ENCODE measurements at places on chromosomes 4 and X.

- no peak for DNase-seq
Measured at GRCh38 chrX:11992271-11992670, 146.0 kb upstream of the FRMPD4 start.

DNA sequence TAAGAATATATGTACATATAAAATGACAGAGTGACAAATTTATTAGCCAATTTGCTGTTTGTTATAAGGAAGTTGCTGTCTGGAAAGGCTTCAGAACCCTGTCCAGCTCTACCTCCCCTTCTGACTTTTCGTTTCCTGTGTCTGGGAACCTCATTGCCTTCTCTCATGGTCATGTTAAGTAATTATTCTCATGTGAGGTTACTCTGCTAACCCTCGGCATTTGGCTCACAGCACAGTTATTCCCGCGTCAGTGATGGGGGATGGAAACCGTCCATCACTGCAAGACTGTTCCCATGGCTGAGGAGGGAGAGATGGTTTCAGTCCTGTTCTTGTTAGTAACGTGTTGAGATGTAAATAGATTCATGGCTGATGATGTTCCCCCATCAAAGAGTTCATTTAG, 11.9 kb downstream of the EDNRA start:
- DNase-seq = no peak

GRCh38 chr4:138918169-138918869, 97.3 kb upstream of the NOCT start:
- no peak for DNase-seq

- DNase-seq = no peak
Measured at GRCh38 chr4:70313736-70314135, 21.0 kb upstream of the CABS1 start.

DNA sequence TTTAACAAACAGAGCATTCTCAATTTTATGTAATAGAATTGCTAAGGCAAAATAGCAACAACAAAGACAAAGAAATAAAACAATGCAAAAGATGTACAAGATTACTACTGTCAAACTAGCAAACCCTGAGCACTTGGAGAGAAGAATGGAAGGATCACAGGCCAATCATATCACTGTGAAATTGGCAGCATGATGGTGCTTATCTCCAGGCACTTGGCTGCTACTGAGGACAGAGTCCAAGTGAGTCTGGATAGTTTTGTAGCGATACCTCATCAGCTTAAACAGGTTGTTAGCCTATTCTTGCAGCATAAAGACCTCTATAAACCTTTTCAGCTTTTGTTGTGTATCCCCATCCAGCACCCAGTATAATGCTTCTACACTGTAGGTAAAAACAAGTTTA, 117.7 kb downstream of the C4orf33 start:
- DNase-seq = no peak

DNA sequence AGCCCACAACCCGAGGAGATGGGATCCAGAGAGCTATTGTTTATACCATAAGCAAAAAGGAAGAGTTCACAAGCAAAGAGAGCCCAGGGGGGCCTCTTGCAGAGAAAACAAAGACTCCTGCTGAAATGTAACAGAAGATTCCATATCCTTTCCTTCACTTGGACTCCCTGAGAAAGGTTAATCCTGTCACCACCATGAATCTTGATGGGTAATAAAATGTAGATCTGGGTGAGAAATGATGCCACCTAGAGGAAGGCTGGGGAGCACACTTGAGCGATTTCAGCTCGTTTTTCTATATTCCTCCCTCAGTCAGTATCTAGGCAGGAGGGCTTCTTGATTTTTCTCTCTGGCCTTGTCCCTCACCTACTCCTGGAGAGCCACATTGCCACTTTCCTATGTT, 10.2 kb upstream of the KCNE5 start:
- DNase-seq = no peak

DNA sequence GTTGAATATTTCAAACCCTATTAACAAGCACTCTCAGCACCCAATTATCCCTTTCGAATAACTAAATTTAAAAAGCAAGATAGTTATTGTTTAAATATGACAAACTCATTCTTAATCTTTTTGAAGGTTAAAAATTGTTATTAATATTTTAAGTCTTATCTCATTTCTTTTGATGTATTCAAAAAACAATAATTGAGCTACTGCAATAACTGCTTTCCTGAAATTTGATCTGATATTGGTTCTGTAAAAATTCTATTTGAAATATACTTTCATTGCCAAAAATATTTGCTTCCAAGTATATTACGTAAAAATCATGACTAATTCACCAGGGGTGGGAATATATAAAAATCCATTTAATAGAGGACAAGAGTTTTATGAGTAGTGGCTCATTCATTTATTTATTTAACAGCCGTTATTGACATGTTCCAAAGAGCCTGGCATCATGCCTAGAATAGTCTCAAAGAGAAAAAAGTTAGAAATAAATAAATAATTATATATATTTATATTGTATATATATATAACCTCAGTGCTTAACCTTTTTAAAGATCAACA, 34.4 kb downstream of the GLRA3 start:
- DNase-seq = no peak

DNA sequence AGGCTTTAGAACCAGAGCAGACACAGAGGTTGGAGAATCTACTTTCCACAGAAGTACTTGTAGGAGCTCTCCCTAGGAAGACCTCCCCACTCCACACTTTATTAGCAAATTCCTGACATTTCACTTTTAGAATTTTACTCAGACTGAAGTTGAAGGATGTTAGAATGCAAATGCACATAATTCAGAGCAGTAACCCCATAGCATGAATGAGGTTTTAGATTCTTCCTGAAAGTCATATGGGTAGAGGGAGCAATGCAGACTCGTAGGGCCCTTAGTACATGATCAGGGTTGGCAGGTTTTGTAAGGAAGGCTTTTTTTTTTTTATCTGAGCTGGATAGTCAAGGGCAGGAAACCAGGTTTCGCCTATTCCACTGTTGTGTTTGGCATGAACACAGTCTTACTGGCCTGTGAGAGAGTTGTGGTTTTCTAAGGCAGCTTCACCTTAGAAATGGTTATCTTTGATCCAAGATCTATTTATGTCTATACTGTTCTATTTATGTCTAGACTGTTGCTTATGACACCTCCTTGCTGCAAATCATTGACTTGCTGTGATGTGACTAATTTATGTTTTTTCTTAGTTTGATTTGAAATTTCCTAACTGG, 48.9 kb downstream of the SPATA18 start:
- DNase-seq = no peak

DNA sequence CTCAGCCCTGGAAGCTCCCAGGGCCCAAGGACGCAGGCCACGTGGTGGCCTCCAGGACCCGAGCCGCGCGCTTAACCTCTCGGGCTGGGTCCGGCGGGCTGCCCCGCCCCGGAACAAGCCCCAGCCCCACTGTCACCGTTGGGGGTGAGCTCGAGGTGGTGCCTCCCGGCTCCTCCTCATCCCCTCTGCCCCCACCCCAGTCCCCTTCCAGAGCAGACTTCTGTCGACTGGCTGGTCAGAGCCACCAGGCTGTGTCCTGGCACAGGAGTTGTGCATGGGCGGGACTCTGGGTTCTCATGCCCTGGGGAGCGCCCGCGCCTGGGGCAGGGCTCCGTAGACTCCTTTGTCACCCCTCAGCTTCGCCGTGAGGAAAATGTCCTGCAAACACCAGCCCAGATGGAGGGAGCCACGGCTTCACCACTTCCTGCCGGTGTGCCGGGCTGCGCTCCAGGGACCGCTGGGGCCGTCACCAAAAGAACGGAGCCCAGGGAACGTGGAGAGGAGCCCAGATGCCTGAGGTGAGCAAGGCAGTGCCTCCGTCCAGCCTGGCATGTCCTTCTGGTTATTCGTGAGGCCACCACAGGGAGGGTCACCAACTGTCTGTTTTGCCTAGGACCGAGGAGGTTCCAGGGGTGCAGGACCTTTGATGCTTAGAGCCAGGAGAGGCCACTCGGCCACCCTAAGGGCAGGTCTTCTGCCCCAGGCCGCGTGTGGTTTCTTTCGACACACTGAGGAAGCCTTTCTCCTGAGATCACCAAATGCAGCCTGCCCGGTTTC, 7.1 kb upstream of the RGS12 start:
- DNase-seq = no peak

- DNase-seq = no peak
Measured at GRCh38 chr4:113052379-113052951, 3.0 kb downstream of the ANK2 start.

GRCh38 chrX:1011691-1012283, 200.7 kb downstream of the CRLF2 start:
- no peak for DNase-seq

DNA sequence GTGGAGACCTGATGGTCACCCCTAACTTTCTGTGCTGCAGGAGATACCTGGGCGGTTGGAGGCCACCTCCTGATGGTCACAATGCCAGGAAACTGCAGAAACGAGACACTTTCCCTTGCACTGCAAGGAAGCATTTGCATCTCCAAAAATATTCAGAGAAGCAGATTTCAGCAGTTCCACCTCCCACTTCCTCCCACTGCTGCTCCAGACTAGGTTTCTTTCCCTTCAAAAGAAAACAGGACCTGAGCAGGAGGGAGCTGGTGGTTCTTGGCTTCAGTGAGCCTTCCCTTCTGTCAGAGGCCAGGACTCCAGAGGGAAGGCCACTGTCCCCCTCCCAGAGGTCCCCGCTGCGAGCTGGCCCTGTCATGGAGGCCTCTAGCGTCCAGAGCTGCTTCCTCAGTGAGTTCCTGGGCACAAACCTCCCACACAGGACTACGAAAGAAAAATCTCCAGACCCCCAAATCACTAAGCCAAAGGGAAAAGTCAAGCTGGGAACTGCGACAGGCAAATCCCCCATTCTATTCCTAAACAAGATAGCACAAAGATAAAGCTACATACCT, 35.9 kb downstream of the GPM6B start:
- DNase-seq = no peak

DNA sequence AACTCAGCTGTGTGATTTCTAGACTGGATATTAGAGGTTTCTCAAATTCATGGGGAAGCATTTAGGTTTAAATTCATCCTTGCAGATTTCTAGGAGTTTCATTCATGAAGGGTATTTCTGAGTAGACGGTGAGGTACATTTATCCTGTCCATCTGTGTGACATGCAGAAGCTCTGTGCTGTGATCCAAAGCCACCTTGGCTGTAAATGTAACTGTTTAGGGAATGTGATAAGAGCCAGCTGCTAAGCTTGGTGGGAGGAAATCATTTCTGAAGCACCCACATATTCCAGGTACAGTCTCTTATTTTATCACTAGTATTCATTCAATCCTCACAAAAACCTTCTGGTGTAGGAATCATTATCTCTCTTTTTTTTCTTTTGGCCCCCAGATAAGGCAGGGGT, 8.7 kb upstream of the DCTD start:
- DNase-seq = no peak

GRCh38 chr4:163489929-163490328, 4.6 kb upstream of the TMA16 start:
- no peak for DNase-seq

GRCh38 chr4:73487233-73487632, 5.7 kb downstream of the AFM start:
- no peak for DNase-seq

- DNase-seq = no peak
Measured at GRCh38 chrX:141142946-141143345, 34.0 kb downstream of the LDOC1 start.

DNA sequence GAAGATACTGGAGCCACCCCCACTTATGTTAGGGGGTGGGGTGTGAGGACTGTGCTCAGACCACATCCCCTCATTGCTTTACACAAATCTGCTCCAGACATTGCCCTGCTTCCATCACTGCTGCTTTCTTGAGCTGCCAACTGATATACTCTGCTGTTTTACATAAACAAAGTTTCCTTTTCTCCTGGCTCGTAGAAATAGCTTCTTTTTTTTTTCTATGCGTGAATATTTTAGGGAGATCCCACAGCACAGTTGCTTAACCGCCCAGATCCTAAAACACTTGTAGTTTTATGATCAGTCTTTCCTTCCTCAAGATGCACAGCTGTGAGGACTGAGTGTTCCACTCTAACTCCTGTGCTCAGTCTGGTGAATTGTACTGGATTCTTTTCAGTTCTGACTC, 768.4 kb downstream of the PCDH18 start:
- DNase-seq = no peak

DNA sequence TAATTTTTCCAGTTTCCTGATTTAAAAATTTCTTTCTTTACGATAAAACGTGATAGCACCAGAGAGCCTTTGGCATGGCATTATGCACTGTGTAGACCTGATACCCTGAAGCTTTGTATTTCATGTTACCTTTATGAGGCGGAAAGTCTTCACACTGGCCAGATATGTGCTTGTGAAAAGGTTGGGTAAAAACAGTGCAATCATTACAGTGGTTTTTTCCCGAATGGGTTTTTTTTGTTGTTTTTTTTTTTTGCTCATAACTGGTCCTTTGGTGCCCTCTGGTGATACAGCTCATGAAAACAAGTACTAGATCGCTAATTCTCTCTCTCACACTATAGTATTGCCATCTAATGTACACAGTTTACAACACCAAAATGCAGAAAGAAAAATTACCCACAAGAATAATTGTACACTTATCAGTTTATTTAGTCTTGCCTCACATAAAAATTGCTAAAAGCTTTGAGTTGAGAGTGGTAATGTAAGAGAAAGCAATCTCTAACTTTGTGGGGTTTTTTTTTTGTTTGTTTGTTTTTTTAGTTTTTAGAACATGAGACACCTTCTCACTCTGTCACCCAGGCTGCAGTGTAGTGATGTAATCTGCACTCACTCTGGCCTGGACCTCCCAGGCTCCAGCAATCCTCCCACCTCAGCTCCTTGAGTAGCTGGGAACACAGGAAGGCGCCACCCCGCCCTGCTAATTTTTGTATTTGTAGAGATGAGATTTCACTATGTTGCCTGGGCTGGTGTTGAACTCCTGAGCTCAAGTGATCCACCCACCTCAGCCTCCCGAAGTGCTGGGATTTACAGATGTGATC, 21.3 kb downstream of the SPCS3 start:
- no peak for DNase-seq

- DNase-seq = no peak
Measured at GRCh38 chr4:185309770-185310169, 86.0 kb downstream of the LRP2BP start.

DNA sequence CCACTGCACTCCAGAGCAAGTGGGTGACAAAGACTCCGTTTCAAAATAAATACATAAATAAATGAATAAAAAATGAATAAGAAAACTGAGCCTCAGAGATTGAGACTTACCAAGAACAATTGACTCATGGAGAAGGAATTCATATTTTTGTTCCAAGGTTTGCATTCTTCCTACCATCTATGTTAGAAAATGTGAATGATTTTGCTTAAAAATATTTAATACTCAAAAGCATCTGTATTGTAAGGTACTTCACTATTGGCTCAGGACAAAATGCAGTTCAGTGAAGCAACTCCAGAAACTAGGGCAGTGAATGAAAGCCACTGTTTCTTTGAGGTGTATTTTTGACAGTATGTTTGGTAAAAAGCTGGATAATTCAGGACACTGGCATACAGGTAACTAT, 54.1 kb downstream of the XAGE2 start:
- DNase-seq = no peak

DNA sequence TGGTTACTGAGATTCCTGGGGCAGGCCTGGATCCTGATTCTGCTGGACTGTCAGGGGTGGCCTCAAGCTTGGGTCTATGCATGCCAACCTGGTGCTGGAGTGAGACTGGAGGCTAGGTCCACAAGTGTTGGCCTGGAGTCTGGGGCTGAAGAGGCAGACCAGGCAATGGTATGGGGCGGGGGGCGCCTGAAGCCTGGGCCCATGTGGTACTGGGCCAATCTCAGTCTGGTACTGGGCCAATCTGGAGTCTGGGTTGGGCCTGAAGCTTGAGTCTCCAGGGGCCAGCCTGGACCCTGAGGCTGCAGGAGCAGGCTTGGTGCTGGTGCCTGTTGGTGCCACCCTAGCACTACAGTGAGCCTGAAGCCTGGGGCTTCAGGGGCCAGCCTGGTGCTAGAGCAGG, 108.9 kb upstream of the ZCCHC13 start:
- no peak for DNase-seq

All from 8988T (cell line).